ENCODE measurements at places on chromosomes 1 and 21.

DNA sequence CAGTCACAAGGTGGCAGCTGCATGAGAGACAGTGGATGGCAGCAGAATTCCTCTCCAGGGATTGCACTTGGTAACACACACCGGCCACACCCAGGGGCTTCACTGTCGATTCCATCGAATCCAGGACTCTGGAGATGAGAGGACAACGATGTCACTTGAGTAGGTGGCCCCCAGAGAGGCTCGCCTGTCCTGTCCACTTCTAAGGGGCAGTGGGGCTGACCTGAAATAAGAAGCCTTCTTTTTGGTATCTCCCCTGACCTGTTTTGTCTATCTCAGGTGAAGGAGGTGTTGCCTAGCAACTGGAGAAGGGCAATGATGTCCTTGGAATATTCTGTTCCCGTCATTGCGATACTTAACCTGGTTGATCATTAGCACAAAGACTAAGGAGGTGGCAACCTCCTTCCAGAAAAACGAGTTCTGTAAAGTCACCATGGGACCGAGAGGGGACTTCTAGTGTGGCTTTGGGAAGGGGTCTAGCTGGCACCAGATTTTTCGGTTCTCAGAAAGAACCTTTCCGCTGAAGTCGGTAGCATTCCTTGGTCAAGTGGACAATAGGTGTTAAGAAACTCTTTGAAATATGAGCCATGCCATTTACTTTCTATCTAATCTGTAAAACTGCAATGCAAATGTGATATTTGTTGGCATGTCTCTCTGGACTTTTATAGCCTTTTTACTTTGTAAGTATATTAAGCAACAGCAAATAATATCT lies 85.2 kb upstream of the TMPRSS2 start:
- no peak for DNase-seq

- no peak for DNase-seq
These were observed 78.4 kb upstream of the SSX2IP start for GRCh38 chr1:84768634-84769033.

DNA sequence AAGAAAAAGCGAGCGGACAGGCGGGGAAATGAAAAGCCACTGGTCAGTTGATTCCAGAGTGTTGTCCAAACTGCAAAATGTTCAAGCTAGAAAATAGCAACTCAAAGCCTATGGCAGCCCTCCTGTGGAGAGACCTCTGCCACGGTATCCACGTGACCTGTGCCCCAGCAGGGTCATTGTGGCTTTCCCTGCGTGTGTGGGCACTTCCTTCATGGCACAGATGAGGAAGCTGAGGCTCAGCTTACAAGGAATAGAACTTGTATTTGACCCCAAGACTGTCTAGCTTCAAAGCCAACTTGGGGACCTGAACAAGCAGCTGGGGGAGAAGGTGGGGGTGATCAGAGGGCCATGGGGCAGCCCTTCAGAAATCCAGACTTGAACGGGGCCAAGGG lies 15.6 kb upstream of the PLEKHG5 start:
- DNase-seq: no peak

- no peak for DNase-seq
These were observed 81.0 kb upstream of the CD55 start for GRCh38 chr1:207240325-207241101.

DNA sequence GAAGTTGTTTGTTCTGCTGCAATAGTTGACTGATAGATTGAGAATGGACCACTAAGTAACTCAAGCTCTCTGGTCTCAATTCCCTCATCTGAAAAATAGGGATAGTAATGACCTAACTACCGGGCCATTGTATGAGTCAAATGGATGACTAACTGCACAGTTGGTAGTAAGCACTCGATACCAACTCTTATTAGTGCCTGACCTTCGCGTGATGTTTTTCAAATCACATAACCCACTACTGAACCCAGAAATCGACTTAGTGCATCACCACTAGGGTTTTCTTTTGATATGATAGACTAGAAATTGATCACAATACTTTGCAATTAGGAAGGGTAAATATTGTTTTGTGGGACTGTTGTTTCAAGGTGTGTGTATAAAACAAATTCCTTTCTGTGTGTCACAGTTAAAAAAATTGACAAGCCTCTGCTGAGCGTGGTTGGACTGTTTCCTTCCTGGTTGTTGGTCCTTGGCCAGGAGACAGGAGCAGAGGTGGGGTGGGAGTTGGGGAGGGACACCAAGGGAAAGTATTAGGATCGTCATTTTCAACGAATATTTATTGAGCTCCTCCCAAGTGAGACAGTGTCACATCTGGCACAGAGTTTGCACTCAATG lies 54.0 kb upstream of the LRP8 start:
- no peak for DNase-seq

DNA sequence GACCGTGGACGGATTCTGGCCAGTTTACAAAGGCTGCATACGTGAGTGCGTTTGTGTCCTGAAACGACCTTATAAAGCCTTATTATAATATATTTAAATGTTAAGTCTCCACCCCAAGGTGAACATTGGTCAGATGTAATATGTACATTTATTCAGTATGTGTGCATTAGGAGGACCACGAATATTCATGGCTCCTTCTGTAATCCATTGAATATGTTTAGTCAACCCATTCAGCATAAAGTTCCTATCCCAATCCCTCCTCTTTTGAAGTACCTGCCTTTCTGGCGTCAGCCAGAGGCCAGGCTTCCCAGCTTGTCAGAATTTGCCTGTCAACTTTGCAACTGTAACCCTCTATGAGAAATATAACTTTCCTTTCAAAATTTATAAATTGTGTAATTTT lies 10.4 kb upstream of the FLG start:
- no peak for DNase-seq

Measured in hematopoietic multipotent progenitor cell (in vitro differentiated cells).